ENCODE measurements at places on chromosomes 7 and 10.

GRCh38 chr7:158085741-158086695 is 501.6 kb downstream of the PTPRN2 start:
- no peak for DNase-seq

DNA sequence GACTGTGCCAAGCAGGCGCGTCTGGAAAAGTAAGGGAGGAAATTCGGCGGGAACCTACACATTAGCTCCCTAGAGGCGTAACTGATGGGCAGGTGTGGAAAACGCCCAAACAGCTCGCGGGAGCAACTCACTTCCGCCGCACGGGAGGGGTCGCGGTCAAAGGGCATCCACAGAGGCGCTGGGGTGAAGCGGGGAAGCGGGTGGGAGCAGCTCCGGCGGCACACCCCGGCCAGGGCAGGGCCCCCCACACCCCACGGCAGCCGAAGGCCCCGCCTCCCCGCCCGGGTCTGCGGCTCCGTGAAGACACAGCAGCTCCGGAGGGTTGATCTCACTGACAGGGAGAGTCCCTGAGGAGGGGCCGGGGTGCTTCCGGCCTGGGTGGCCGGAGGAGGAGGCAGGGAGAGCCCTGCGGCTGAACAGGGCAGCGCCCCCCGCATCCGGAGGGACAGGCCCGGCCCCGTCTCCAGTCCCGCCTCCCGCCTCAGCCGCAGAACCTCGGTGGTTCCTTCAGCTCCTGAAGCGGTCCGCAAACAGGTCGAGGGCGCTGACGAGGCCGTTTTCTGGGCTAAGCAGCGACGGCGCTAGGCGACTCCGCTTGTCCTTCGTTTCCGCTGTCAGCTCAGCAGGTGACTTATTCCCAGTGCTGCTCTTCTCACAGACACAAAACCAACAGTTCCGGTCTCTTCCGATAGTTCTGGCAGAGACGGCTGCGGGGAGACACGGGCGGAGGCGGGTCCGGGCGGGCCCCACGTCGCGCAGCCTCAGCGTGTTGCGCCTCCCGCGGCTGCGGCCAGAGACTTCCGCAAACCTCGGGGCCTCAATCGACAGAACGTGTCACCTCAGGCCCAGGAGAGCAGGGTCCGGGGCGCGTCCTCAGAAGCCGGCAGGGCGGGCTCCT is 276.1 kb downstream of the DNAJB6 start:
- DNase-seq, result peak; percentile 3

DNA sequence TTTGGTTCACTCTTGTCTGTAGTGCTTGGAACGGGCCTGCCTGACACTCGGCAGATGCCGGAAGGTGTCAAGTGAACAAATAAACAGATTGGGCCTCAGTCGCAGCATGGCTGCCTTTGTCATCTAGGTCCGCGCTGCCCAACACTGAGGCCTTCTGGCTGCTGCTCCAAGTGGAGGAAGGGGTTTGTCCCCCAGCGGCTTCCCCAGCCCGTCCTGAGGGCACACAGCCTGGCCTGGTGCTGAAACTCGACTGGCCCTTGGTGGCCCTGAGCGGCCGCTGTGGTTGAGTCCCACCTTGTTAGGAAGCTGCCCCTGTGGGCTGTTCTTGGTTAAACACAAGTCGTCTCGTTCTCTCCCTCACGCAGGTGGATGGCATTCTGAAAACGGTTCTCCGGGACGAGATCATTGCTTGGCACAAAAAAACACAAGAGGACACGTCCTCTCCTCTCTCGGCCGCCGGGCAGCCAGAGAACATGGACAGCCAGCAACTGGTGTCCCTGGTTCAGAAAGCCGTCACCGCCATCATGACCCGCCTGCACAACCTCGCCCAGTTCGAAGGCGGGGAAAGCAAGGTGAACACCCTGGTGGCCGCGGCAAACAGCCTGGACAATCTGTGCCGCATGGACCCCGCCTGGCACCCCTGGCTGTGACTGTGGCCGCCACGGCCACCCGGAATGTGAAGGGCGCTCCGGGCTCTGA is 132.1 kb downstream of the SMURF1 start:
- DNase-seq, result no peak

GRCh38 chr7:13947535-13947934 is 41.9 kb downstream of the ETV1 start:
- no peak for DNase-seq

DNA sequence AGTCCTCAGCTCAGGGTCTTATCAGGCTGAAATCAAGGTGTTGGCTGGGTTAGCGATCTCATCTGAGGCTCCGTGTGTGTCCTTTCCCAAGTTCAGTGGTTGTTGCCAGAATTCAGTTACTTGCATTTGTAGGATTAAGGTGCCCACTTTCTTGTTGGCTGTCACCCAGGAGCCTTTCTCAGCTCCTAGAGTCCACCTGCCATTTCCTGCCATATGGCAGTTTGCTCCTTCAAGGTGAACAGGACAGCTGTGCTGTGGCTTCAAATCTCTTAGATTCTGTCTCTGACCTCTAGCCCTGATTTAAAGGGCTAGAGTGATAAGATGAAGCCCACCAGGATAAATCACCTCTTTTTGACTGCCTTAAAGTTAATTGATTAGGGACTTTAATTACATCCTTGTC is 1.0 kb upstream of the HIF1AN start:
- DNase-seq, result no peak

- DNase-seq, result peak; percentile 79
Observed at GRCh38 chr7:46156086-46156485, 235.0 kb upstream of the IGFBP3 start.

GRCh38 chr7:76054123-76055120 is 6.5 kb downstream of the MDH2 start:
- no peak for DNase-seq

DNA sequence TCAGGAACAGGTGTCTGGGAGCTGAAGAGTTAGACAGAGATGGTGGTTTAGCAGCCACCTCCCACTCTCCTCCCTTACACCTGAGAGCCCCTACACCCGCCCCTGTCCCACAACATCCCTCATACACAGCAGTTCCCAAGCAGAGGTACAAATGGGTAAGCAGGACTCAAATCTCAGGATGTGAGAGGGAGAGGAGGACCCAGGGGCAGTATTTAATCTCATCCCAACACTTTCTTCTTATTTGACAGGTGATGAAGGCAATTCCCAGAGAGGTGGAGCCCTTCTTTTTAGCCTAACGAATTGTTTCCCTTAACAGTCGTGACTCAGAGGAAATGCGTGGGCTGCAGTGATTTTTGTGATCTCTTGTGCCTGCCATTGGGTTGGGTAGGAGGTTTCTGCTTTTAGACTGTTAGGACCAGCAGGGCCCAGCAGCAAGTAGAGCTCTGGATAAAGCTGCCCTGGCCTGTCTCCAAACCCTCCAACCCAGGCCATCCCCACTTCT is 191.3 kb downstream of the HECW1 start:
- no peak for DNase-seq
